Activated T-cell treated with anti-CD3 and anti-CD28 coated beads for 48 hours (primary cell): ENCODE measurements at places on chromosomes 3 and 15.
A peak's percentile ranks its signal among the peaks of the same experiment; 100 is the strongest.

DNA sequence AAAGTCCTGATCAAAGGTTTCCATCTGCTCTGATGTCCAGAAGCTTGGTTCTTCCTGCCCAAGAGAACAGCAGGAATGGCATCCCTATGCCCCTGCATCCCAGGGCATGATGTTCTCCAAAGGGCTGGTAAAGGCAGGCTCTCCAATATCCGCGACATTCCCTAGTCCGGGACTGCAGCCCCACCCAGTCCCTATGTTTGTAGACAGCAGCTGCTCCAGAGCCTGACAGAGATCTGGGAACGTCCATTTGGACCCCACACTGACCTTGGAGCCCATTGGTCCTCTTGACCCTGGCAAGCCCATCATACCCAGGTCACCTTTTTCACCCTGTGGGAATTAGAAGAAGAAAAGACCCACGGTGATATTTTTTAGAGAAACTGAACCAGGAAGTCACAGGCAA, 46.3 kb downstream of the COLQ start:
- no peak for DNase-seq

DNA sequence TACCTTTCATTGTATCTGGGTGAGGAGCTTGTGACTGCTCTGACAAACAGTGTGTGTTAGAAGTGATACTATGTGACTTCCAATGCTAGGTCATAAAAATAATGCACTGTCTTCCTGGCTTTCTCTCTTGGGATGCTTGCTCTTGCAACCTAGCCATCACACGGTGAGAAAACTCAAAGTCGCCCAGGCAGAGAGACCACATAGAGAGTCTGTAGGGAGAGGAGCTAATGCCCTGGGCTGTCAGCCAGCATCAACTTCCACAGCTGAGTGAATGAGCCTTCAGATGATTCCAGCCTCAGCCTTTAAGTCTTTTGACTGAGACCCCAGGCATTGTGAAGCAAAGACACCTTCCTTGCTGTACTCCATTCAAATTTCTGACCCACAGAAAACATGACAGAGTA, 220.6 kb upstream of the SGO1 start:
- no peak for DNase-seq

- DNase-seq, result no peak
These were observed 135.1 kb downstream of the TMCO5A start for GRCh38 chr15:38069511-38070011.

GRCh38 chr3:160587105-160587504, 21.7 kb upstream of the KPNA4 start:
- DNase-seq, result no peak

DNA sequence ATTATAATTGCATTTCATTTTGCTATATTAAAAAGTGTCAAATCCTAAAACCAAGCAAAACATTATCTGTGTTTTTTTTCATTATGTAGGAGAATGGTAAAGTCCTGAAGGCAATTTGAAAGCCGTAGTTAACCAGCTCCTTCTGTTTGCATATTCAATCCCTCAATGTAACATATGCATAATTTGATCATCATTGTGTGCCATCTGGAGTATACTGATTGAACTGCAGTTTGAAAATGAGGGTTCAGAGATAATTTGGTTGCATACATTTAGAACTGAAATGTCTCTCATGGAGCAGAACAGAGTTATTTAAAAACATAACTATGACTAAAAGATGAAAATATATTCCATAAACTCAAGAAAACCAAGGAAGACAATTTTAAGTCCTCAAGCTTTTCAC, 518.6 kb downstream of the GBE1 start:
- no peak for DNase-seq

DNA sequence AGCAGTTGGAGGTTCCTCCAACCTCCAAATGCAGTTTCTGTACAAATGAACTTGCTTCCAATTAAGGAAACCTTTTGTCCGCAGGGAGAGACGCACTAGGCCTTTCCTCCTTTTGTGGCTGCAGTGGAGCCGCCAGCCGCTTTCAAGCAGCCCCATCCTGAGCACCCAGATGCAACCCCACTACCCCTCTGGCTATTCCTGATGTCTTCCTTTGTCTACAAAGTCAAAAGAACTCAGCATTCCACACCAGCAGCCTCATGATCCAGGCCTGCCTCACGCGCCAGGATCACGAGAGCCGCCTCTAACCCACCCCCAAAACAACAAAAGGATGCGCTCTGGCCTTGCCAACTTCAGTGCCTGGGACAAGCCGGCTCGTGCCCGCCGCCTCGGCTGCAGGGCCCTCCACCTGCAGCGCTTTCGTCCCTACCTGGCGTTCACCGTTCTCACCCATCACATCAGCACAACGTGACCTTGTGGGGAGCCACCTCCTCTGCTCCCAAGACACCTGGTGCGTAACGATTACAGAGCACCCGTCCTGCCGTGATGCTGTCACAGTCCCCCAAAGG, 48.2 kb upstream of the MUC4 start:
- DNase-seq, result no peak

DNA sequence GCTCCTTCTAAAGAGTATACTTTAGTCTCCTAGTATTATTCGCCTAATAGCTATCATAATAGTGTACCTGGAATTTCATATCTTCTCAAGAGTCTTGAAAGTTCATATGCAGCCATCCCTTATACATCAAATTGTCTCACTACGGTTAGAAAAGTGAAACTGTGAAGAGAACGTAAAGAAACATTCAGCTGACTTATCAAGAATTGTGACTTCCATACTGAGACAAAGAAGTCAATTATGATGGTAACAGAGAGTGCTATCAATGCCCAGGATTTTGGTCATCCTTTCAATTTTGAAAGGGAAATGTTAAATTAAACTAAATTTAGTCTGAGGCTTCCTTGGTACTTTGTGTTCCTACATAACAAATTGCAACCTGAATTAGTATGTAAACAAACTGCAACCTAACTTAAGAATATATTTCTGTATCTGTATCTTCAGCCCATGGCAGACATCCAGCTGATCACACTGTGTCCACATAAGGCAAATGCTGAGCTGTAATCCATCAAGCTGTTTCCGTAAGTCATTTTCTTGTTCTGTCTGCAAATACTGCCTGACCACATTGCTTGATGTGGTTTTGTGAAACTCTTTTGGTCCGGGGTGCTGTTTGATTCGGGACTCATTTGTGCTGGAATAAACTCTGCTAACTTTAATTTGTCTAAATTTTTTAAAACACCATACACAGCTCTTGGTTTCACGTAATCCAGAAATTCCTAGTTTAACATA, 469.6 kb downstream of the SI start:
- DNase-seq, result no peak

DNA sequence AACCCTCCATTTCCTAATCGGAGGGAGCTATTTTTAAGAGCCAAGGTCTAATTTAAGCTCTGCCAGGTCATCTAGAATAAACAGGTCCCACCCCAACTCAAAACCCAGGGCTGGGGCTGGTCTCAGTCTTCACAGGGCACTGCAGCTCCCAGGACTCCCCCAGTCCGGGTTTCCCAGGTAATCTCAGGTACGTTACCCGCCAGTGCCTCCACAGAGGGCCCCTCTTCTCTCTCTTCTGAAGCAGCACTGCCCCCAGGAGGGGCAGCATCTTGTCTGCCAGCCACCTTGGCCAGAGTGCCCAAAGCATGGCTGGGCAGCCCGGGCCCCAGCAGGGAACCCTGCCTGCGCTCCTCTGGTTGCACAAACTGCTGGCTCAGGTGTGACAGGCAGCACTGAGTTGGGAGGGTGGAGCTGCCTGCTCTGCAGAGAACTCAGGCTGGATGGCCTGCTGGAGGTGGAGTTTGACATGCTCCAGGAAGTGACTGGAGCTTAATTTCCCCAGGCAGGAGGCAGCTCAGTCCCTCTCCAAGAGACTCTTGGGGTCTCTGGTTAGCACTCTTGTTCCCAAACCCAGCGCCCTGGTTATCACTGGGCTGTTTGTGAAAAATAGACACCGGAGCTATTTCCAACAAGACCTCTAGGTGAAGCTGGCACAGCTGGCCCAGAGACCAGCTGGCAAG, at the start of gene PLA2G4F:
TSS of gene PLA2G4F (minus strand) at position 394 of the 680 bp plus-strand sequence. CDS start at position 307, 87 bp downstream.
- no peak for DNase-seq

DNA sequence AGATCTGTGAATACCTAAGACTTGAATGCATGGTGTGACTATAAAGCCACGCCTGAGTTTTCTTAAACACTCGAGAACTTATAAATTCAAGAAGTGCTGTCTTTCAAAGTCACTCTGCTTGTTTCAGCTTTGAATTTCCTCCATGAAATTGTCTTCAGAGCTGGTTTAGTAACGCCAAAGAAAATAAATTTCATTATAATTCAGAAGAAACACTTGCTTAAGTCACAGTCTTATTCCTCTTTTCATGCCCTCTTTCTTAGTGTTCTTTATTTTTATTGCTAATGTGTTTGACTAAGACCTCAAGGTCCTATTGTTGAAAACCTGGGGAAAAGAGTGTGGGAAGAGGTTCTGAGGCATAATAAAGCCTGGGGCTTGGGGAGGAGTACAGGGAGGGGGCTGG, 3.3 kb upstream of the RCN2 start:
- no peak for DNase-seq

- DNase-seq, result peak; percentile 8
These were observed 87.3 kb upstream of the C15orf61 start for GRCh38 chr15:67433495-67434099.

GRCh38 chr3:191139736-191140135, 59.3 kb upstream of the OSTN start:
- no peak for DNase-seq

GRCh38 chr3:81173514-81173913, 587.9 kb downstream of the GBE1 start:
- no peak for DNase-seq

- DNase-seq, result no peak
These were observed 22.1 kb downstream of the TYRO3 start for GRCh38 chr15:41581110-41581509.

- no peak for DNase-seq
These were observed 257.0 kb downstream of the SV2B start for GRCh38 chr15:91357011-91357410.

DNA sequence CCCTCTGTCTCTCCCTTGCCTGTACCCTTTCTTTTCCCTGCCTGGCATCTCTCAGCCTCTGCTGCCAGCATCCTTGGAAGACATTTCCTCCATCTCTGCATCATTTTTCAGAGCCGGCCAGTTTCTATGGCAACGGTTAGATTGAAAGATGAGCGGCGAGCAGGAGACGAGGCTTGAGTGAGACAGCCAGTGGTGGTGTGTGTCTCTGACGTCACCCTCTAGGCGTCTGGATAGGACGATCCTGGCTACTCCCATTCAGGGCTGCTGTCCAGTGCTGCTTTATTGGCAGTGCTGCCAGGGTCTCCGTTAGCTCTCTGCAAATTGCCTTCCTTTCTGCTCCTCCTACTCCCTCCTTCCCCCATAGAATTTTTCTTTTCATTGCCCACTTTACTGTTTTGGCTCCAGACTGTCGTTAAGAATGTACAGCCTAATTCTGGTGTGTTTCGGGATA, 57.9 kb downstream of the TRAK1 start:
- DNase-seq, result no peak

- DNase-seq, result no peak
These were observed 99.6 kb upstream of the PFN2 start for GRCh38 chr3:150070271-150070670.

GRCh38 chr15:27783678-27784077, 315.4 kb downstream of the OCA2 start:
- no peak for DNase-seq

DNA sequence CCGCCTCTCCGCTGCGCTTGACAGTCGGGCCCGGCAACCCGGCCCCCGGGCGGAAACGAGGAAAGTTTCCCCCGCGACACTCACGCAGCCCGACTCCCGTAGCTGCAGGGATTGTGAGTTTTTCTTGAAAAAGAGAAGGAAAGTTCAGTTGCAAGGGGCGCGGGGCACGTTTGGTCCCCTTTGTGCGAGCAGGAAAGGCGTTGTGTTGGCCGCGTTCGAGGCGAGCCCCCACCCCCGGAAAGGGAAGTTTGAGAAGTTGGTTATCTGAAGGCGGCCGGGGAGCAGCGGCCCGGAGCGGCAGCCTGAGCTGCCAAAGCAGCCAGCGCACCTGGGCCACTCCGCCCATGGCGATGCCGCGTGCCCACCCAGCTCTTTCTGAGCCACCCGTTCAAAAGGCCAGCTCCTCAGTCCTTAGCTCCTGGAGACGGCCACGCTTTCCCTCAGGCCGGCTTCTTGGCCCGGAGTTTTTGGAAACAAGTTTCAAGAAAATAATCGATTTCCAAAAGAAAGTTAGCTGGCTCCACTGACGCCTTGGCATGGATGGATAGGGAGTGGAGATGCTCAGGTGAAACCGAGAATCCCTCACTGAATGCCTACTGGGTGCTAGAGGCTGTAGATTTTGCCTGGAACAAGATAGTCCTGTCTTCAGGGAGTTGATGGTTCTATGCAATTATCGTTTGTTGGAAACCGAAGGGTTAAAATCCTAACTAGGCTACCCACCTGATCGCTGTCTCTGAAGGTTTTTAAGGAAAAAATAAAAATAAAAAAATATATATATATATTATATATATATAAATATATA, 832 bp downstream of the TGFBR2 start:
- peak; percentile 59 for DNase-seq

DNA sequence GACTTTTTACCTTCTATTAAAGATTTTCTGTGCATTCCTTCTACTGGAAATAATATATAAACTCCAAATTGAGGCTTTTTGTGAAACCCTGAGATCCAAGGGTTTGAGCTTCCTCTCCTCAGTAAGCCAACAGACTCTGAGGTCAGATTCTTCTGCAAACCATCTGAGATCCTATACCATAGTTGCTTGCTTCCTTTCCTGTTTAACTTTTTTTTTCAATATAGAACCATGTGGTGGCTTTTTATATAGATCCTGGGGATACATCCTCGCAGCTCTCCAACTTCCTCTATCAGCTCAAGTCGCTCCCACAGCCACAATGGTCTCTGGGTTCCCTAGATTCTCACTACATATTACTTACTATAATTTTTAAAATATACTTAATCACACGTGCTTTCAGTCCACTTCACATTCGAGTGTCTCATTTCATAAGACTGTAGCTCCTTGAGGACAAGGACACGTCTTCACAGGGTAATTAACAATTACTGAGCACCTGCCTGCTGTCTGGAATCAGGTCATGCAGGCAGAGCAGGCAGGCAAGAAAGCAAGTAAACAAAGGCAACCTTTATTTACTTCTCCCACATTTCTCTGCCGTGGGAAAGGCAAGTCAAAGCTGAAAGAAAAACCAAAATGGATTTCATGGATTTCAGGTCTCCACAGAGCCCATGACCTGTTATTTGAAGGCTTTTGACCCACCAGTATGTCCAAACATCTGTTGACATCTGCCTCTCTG, 941.5 kb downstream of the FHIT start:
- DNase-seq, result no peak

DNA sequence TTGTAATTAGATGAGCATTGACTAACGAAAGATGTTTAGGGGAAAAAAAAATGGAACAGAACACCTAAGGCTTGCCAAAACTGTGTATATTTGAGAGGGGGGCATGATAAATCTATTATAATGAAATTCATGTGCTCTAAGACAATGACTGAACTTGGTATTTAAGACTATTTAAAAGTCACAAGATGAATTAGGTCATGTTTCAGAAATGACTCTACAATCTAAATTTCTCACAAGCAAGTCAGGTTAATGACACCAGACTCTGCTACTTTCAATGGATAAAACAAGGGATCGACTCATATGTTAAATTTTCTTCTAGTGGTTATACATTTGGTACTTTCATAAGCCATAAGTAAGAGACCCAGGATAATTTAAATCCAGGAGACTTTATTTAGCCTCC, 78.4 kb downstream of the DUT start:
- no peak for DNase-seq

GRCh38 chr3:168087539-168087938, 8.2 kb downstream of the GOLIM4 start:
- no peak for DNase-seq

GRCh38 chr3:43217633-43218032, 68.7 kb upstream of the SNRK start:
- no peak for DNase-seq

GRCh38 chr3:107235193-107235927, 141.9 kb upstream of the CCDC54 start:
- no peak for DNase-seq

GRCh38 chr3:52004163-52004787, 8.6 kb upstream of the RPL29 start:
- no peak for DNase-seq
